ENCODE measurements at places on chromosomes 11 and 22.

- no peak for DNase-seq
Measured at GRCh38 chr22:40679249-40679963, at the start of gene MCHR1. TSS of gene MCHR1 (plus strand) at chr22:40679484. CDS start at chr22:40679653, 169 bp downstream.

GRCh38 chr11:20156876-20157613 is 3.2 kb downstream of the DBX1 start:
- no peak for DNase-seq

GRCh38 chr11:12604557-12605153 is 69.6 kb upstream of the TEAD1 start:
- no peak for DNase-seq

DNA sequence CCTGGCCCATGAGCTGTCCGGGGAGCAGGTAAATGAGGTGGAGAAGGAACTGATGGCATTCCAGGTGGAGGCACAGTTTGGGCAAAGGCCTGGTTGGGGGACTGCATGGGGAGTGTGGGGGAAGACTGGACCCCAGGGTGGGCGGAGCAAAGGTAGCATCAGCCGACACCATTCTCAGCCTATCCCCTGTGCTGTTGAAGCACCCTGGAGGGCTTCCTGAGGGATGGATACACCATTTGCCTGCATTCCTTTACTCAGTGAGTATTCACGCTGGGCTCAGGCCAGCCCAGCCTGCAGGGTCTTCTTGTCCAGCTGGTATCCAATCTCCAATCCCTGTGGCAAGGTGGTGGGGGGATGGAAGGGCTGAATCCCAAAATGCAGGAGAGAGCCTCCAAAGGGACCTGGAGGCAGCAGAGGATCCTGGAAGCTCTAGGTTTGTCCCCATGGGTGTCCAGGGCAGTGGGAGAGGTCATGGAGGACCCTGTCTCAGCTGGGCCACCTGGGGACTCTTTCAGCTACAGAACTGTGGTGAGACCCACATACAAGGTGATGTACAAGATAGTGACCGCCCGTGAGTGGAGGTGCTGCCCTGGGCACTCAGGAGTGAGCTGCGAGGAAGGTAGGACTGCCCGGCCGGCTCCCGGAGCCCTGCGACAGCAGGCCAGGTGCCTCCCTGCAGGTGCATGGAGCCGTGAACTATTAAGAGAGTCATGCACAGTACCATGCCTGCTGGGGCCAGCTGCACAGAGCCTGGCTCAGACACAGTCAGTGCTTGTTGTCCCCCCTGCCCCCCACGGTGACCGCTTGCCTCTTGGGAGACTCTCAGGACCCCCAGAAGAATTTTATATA is 9.5 kb downstream of the EMID1 start:
- no peak for DNase-seq
